ENCODE measurements at places on chromosomes 16 and 17.

GRCh38 chr16:57897053-57897784, 73.7 kb downstream of the CNGB1 start:
- no peak for DNase-seq

DNA sequence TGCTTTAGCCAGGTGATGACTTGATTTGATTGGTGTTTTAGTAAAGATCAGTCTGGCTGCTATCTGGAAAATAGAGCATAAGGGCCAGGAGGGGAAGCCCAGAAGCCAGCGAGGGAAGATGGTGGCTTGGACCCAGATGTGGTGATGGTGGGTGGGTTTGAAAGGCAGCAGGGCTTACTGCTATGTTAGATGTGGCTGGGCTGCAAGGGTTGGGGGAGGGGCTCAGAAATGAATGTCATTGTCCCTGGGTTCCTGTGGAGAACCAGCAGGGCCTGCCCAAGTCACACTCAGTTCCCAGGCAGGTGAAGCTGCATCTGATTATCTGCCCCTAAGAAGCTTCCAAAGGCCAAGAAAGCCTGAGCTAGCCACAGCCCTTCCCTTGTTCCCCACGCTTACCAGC, 71.7 kb upstream of the BRD7 start:
- DNase-seq = no peak

DNA sequence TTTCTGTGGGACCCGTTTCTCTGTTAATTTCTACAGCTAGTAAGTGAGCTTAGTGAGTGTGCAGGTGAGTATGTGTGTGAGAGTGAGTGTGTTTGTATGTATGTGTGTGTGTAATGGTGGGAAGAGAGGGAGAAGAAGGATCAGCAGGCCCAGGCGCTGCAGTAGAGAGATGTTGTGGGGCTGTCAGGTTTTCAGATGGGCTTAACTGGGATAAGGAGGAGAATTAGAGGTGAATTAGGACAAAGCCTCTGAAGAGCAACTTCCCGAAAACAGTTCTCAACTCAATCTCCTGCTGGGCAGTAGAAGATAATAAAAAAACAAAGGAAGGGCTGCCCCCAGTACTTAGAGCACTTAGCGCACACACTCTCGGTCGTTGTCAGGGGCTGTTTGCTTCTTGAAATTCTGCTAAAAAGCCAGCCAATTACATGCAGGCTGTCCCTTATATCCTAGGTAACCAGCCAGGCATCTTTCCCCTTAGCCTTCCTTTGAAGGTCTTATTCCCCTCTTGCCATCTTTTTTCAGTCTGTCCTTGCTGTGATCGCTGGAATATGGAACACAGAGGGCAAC, 63.4 kb downstream of the CLEC16A start:
- no peak for DNase-seq

GRCh38 chr17:21250854-21251253, 2.4 kb downstream of the NATD1 start:
- DNase-seq = no peak

DNA sequence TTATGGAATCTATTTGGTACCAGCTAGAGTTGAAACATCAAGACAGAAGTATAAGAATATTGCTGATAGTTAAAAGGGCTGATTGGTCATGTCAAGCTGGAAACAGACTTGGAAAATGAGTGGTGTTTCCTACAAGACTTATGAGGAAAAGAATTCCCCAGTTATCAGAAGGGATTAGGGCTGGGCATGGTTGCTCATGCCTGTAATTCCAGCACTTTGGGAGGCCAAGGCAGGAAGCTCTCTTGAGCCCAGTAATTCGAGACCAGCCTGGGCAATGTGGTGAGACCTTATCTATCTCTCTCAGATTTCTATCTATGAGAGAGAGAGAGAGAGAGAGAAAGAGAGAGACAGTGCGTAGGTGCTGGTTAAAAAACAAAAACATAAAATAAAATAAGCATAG, 139.5 kb upstream of the PMFBP1 start:
- no peak for DNase-seq

GRCh38 chr17:43717913-43718312, 40.7 kb downstream of the SOST start:
- no peak for DNase-seq

GRCh38 chr16:23382279-23382678, 70.7 kb downstream of the COG7 start:
- DNase-seq = no peak

- no peak for DNase-seq
These were observed 21.0 kb downstream of the PHB1 start for GRCh38 chr17:49393491-49394255.

GRCh38 chr17:45345554-45346215, 28.9 kb upstream of the MAP3K14 start:
- DNase-seq = no peak

DNA sequence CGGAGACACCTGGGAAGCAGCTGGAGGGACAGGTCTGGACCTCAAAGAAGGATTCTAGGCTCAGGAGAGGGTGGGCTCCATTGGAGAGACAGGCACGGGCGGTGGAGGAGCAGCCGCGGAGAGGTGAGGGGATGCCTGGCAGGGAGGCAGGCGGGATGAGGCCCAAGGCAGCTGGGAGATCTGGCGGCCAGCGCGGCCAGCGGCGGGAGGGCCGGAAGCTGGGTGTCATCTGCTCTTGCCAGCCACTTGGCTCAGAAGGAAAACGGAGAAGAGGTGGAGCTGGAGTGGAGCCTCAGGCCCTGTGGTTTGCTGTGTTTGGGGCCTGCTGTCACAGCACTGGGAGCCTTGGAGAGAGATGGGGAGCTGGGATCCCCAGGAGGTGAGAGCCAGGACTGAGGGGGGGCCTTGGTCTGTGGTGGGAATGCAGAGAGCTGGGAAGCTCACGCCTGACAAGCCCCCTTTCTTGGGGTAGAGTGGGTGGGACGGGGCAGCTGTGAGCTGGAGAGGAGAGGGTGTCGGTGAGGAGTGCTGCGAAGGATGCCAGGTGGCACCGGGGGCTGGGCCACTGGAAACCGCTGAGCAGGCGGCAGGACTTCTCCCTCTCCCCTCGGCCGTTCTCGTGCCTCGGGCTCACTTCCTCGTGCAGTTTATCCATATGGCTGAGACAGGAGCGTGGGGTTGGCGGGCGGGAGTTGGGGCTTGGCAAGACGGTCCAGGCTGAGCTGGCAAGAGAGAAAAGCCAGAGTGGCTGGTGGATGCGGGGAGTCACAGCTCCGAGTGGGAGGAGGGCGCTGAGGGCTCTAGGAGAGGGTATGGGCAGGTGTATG, 8.0 kb downstream of the TBC1D24 start:
- DNase-seq = no peak

DNA sequence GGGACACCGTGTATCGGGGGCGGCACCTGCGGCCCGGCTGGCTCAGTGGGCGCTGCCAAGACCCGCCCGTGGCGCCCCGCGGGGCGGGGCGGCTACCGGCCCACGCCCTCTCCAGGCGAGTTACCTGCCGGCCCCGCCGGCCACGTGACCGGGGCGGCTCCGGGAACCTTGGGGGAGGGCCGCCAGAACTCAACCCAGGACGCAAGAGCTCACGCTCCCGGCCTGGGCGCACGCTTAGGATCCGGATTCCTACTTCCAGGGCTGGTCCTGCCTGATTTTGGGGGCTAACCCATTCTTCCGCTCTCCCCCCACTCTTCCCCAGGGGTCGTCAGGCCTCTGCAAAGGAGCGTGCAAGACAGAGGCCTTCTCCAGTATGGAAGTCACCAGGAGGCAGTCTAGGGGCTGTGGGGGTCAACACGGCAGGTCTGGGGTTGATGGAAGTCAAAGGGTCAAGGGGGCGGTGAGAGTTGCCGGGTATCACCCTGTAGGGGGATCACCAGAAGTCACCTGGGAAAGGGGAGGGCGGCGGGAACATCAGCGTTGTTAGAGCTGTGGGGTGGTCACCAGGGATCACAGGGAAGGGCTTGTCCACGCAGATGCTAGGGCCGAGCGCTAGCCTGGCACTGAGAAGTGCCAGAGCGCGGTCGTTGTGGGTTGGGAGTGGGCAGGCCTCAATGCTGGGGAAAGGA, 354 bp upstream of the ESRP2 start:
- no peak for DNase-seq

- DNase-seq = no peak
These were observed 77.0 kb upstream of the CA10 start for GRCh38 chr17:52235516-52235915.

DNA sequence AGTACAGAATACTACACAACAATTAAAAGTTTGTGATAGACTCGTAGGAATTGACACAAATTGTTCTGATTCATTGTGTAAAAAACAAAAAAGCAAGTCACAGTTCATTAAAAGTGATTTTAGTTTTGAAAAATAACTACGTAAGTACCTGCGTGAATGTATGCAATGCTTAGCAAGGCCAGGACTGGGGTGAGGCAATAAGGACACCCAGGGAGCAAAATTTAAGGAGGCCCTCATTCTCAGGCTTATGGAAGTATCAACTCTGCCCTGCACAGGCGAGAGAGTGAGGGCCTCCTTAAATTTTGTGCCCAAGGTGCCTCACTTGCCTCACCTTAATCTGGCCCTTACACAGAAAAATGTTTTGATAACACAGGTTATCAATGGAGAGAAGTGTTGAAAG, 31.4 kb downstream of the NOG start:
- DNase-seq = no peak

GRCh38 chr17:28045304-28045703, 2.8 kb downstream of the NLK start:
- no peak for DNase-seq

- DNase-seq = no peak
These were observed 106.7 kb upstream of the SDK2 start for GRCh38 chr17:73750975-73751374.

DNA sequence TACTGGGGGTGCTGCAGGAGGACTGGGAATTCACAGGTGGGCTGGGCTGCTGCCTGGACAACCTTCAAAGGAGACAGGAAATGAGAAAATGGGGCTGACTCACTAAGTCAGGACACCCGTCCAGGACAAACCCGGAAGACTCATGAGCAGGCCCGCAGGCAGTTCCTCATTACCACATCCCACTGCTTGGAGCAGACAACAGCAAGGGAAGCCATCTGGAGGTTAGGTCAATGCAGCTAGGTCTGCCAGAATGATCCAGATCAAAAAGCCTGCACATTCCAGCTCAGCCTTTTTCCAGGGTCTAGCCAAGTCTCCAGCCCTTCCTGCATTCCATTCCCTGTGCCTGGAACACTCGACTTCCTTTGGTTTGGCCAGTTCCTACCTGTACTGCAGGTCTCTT, 536.5 kb upstream of the CDH11 start:
- DNase-seq = no peak

GRCh38 chr16:72665701-72666100, 382.2 kb downstream of the ZFHX3 start:
- DNase-seq = no peak

DNA sequence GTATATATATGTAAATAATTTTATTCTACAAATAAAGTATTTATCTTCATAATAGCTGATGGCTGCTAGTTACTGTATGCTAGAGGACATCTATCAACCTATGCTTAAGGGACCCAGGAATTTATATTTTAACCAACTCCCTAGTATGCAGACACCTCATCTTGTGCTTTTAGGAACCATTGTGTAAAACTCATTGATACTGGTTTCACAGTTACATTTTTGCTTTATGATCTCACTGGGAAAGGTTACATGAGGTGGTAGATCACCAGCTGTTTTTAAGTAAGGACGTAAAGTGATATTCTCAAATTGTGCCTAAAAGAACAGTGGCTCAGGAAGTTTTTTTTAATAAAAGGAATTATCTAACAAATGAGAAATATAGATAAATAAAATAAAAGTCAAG, 56.4 kb downstream of the VMP1 start:
- DNase-seq = no peak

DNA sequence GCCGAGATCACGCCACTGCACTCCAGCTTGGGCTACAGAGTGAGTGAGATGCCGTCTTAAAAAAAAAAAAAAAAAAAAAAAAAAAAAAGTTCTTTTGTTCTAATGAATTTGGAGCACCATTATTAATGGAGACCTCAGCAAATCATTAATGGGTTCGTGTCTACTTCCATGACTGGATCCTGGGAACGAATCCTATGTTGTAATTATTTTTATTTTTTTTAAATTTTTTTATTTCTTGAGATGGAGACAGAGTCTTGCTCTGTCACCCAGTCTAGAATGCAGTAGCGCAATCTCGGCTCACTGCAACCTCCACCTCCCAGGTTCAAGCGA, 30.7 kb downstream of the SPOP start:
- DNase-seq = no peak

DNA sequence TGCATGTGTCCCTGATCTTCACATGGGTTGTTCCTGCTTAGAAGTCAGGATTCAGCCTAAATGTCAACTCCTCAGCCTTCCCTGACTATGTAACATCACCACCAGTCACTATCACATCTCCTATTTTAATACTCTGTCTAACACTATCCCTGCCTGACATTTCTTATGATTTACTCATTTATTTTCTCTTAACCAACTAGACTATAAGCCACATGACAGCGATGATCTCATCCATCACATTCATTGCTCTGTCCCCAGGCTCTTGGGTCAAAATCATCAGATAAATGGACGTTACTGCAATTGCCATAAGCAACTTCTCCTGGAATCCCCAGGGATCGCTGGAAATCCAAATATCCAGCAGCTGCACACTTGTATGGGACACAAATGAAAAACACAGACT, 15.7 kb downstream of the CDRT4 start:
- DNase-seq = no peak

GRCh38 chr16:26606381-26607150, 460.2 kb upstream of the C16orf82 start:
- DNase-seq = no peak

DNA sequence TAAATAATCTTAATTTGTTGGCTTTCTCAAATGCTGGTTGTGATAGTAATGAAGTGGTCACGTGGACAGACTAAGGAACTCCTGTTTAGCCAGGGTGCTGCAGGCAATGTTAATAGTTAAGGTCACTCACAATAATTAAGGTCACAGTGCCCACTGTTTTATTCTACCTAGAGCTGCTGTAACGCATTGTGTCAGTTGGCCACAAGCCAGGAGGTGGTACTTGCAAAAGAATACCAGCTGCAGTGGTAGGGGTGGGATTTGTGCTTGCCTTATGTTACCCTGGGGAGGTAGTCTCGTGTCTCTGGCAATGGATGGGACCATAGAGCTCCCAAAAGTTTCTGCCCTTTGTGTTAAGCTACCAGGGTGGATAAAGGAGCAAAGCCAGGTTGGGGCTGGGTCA, 969.1 kb upstream of the CDH8 start:
- DNase-seq = no peak

- no peak for DNase-seq
These were observed 116.0 kb downstream of the SALL1 start for GRCh38 chr16:51035110-51035498.

DNA sequence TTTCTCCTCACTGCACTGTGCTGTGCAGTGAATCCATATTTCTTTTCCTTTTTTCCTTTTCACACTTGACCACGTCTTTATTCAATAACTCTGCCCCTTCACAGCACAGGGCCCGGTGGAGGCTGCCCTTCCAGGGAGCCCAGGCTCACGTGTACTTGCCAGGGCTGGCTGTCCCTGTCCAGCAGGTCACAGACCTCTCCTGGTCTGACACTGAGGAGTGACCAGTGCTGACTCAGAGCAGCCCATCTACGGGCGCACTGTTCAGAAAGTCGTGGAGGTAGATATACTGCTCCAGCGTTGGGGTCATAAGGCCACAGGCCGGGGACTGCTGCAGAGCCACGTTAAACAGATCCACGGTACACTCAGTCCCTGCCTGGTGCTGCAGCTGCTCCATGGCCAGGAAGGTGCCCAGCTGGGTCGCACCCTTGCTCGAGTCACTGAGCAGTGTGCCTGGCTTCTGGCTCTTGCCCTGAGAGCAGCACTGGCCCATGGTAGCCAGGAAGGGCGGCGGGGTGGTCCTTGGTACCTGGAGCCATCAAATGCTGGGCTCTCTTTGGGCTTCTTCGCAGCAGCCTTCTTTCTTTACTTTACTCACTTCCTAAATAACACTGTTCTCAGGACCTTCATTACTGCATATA, 531.7 kb downstream of the CDH13 start:
- DNase-seq = no peak

Data from GM18507 (cell line).